ENCODE measurements at places on chromosomes 4 and X.

DNA sequence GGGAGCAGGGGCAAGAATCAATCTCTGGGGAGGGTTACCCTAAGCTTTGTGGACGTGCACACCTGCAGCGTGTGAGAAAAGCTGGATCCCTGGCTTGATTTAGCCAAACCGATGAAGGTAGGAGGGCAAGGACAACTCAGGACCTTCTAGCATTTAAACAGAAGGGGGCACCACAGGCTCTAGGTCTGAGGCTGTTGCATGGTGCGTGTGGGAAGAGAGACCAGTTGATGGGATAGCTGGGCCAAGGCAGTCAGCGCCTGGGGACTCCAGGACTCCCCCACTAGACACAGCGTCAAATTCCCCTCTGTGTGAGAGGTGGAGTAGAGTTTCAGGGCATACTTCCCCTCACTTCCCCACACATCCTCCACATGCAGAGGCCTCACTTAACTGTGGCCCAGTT is 4.3 kb downstream of the GABRQ start:
- no peak for DNase-seq

- DNase-seq = no peak
These were observed 30.0 kb upstream of the GTPBP6 start for GRCh38 chrX:348461-349117.

- DNase-seq = no peak
These were observed 5.6 kb downstream of the SLC49A3 start for GRCh38 chr4:683247-683897.

DNA sequence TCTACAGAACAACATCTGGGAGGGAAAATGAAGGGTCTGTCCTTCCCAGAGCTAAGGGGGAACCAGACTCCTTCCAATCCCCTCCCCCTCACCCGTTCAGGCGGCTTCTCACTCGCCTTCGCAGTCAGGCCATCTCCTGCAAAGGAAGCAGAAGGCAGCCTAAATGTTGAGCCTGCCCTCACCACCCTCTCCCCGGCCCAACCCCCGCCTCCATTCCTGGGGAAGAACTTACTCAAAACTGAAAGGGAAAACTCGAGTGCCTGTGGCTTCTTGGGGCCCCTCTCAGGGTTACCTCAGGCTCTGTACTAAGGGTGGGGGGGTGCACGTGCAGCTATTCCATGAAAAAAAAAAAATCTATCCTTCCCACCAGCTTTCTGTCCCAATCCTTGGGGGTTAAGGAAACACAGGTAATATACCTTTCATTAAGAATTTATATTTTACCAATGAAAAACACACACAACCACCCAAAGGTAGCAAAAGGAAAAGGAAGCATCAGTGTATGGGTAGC is 2.4 kb downstream of the ZMYM3 start:
- DNase-seq = no peak

DNA sequence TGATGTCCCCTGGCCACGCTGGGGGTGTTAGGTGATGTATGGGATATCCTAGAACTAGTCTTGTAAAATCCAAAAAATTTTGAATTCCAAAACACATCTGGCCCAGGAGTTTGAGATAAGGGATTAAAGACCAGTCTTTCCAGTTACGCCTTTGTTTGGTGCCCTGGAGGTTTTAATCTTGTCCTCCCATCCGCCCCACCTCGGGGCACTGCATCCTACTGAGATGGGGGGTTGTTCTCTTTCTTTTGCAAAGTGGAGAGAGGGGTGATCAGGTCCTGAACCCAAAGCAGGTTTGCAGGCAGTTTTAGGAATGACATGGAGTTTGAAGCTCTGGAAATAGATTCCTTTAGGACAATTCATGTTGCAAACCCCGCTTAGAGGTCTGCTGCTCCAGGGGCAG is 1.8 kb downstream of the SUV39H1 start:
- DNase-seq = no peak

- DNase-seq = no peak
These were observed 27.3 kb downstream of the KLHL15 start for GRCh38 chrX:23999671-24000070.

DNA sequence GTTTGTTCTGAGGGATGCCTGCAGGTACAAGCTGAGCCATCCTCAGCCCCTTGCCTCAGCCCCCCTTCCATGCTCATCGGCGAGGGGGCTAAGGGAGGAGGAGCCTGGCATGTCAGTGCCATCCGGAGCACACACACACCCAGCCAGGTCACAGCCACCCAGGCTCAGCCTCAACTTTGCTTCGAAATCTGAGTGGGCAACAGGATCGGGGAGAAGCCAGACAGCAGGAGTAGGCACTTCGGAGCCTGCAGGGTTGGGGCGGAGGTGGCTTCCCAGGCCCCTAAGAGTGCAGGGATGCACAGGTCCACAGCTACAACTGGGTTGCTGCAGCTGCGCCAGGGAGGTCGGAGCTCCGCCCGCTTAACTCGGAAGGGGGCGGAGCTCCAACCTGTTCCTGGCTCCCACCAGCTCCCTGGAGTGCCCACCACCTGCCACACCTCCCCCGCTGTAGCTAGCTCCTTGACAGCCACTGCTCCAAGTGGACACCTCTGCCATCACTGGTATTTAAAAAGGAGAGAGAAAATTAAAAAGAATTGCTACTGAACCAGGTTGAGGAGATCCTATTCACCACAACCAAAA is 192.9 kb upstream of the GALNT7 start:
- DNase-seq = no peak

GRCh38 chr4:1683261-1683735 is 815 bp downstream of the FAM53A start:
- DNase-seq = no peak

GRCh38 chr4:139530833-139531427 is 25.1 kb downstream of the SETD7 start:
- peak; percentile 38 for DNase-seq

DNA sequence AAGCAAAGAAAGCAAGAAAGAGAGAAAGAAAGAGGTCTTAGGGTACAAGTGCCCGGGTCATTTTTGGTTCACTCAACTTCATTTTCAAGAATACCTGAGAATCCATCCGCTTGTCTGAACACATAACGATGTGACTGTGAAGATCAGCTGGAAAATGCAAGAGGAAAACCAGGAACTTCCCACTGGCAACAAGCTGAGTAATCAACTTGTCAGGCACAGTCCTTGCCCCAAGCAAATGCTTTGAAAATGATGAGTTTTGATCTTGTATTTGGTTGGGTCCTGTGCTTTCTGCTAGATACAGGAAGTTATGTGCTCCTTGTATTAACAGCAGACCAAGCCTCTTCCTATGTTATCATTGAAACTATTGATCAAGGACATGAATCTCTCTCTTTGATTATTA is 239.1 kb downstream of the ASMT start:
- no peak for DNase-seq

GRCh38 chr4:64713256-64713840 is 304.1 kb upstream of the TECRL start:
- peak; percentile 23 for DNase-seq

- no peak for DNase-seq
These were observed 167.3 kb upstream of the GRID2 start for GRCh38 chr4:92136434-92136833.

DNA sequence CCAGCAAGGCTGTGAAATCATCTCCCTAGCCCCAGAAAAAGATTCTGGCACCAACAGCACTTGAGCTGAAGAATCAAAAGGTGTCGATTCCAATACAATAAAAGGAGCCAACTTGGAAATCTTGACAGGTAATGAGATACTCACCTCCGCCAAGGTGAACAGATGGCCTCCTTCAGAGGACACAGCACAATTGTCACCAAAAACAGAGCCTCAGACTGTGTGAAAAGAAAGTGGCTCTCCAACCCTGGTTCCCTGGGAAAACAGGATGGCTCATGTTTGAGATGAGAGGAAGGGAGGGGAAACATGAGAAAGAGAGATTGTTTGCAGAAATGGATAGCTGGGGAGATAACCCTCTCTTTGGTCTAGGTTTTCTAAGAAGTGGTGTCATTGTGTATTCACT is 168.9 kb downstream of the HS3ST1 start:
- no peak for DNase-seq

GRCh38 chr4:87391576-87392054 is 627 bp upstream of the HSD17B11 start:
- no peak for DNase-seq

- no peak for DNase-seq
These were observed 80.8 kb downstream of the CCSER1 start for GRCh38 chr4:90207887-90208454.

DNA sequence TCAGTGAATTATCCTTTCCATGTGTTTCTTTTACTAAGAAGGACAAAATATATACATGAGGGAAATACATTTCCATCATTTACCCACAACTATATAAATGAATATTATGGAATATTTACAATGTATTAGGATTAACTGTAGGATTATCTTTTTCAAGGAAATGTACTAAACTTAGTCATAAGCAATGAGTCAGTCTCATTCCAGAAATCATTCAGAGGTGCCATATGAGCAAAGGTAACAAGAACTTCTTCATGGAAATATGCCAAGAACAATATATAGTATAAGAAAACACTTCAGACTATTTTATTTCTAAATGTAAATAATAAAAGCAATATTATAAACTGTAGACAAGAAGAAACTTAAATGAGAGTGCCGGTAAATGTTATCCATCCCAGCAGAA is 67.1 kb downstream of the USP38 start:
- no peak for DNase-seq

GRCh38 chrX:46649421-46650260 is 76.1 kb downstream of the CHST7 start:
- DNase-seq = peak; percentile 10

- DNase-seq = no peak
These were observed 176.9 kb upstream of the ARSJ start for GRCh38 chr4:114156371-114156770.

DNA sequence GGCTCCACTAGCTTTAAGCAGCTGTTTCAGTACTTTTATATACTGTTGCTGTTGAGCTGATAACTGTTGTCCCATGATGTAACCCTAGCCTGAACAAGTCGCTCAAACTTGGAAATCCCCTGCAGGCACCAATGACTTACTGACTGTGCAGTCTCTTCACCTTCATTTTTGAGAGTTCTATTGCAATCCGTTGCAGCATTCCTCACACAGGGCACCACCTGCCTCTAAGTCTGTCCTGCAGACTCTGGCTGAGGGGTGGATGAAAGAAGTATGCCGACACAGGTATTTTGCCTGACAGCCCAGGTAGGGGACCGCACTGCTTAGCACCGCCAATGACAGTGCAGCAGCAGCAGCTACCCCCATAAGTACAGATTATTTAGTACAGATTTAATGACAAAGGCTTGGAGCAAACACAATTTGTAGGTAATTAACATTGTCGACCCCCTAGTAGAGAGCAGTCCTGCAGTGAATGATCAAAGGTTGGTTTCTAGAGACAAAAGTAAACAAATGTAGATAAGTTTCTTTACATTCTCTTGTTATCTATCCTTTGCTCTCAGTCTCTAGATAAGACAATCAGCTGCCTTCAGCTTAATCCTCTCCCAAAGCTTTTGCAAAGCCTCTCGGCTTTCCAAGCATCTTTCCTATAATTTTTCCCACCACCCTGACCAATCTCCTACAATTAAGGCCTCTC is 205.0 kb downstream of the PABPC4L start:
- no peak for DNase-seq

- DNase-seq = peak; percentile 16
These were observed 331.0 kb upstream of the EMCN start for GRCh38 chr4:100848841-100849240.

DNA sequence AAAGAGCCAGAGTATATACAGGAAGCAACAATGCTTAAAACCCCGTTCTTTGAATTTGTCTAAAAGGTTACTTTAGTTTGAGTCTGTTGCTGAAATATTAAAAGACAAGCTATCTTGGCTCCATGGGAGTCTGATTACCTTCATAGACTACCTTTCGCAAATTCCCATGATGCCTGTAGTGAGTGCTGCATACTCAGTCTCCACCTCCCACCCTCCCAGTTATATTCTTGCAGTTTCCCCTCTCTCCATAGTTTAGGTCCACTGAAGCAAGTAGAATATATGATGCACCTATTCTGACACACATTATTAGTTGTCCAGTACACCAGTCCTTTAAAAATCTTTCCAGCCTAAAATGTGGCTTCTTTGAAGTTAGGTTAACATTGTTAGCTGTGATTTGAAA is 2.4 kb downstream of the CNKSR2 start:
- no peak for DNase-seq

DNA sequence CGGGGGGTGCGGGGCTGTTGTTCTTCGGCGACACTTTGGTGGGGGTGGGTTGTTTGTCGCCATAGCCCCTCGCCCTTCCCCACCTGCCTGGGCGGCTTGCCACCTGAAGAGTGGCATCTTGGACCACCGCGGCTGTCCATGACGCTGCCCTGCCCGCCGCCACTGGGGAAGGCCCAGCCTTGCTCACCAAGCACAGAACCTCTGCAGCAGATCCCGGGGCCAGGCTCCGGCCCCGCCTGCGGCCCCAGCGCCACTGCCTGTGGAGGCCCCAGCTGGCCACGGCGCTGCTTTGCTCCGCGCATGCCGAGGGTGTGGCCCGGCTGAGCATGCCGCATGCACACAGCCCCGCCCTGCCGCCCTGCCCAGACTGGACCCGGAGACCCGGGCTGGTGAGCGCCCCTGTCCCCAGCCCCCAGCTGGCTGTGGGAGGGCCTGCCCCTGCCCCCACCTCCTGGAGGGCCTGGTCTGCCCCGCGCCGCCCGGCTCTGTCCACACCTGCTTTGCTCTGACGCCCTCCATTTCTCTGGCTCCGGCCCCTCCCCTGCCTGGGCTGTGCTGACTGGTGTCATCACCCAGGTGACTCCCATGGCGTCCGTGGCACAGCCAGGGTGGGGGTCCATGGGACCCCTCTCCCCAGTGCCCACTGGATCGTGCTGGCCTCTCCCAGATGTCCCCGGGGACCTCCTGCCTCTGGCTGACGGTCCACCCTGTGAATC is 5.3 kb downstream of the NAT8L start:
- DNase-seq = no peak

- no peak for DNase-seq
These were observed 77.6 kb upstream of the PCDH18 start for GRCh38 chr4:137609718-137610430.

DNA sequence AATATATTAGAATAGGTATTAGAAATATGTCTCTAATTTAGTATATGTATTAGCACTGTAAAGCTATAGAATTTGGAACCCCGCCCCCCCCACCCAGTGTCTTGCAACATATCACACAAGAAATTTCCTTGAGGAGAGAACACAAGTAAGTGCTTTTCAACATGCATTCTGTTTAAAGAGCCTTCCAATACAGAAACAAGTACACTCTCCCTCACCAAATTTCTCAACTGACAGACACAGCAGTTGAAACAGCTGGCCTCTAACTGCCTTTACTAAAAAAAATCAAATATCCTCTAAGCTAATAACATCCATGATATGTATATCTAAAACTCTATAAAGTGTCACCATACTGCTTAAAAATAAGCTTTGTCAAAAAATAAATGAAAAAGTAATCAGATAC is 12.4 kb downstream of the CAMK2D start:
- DNase-seq = no peak

GRCh38 chr4:72295966-72296557 is 264.3 kb downstream of the NPFFR2 start:
- peak; percentile 21 for DNase-seq
